ENCODE measurements at places on chromosomes 16 and 17.

DNA sequence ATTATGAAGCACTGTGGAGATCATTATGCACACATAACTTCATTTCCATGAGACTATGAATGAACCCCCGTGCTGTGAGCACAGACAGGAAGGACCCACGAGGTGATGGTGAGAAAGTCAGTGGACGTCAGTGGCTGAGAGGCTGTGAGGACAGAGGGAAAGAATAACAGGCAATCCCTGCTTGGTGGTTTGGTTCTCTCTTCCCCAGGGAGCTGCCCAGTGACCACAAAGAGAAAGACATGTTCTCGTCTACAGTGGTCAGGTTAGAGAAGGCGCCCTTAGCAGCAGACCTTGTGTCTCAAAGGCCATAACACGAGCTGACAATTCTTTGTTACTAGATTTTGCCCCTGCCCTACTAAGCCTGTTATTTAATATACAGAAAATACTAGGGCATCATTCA, 609.2 kb downstream of the TOX3 start:
- DNase-seq, result no peak

DNA sequence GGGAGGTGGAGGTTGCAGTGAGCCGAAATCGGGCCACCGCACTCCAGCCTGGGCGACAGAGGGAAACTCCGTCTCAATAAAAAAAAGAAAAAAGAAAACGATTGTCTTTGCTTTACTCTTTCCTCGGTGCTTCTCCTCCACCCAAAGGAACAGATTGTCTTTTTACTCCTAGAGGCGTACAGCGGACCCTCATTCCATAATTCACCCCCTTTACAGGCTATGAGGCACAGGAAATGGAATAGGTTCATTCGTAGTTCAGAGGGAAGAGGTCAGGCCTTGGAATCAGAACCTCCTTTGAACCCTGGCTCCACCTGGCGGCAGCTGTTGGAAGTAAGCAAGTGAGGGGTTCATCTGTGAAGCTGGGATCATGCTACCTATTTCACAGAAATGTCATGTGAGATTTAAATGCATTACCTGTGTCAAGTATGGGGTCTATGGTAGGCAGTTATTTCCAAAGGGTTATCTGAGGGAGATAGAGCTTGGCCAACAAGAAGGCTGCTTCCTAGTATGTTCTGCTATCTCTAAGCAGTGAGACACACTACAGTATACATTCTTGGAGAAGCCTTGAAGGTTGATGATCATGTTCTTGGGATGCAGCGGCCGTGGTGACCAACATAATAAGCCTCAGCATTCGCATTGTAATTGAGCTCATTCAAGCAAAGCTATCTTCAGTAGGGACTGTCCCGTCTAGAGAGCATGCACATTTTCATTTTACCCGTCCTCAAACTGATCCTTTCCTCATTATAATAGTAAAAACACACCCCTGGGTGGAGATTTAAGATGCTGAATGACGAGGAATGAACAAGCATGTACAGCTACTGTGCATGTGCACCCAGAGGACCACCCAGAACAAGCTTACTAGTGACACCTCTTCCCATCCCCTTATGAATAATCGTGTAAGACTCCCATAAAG, 18.7 kb upstream of the ZNF689 start:
- DNase-seq, result peak; percentile 44

DNA sequence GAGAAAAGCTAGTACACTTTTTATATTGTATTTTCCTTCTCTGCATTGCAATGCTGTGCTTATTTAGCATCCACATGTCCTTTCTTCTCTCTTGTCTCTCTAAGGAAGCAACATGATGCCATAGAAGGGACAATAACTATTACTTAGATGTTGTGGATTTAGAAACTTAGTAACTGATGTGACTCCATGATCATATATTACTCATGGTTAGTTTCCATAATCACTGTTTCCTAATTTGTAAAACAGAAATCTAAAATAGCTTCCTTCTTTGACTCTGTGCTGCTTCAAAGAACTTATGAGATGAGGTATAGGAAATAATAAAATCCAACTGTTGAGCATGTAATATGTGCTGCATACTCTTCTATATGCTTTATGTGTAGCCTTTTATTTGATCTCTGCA, 6.6 kb upstream of the ABCA5 start:
- DNase-seq, result no peak

DNA sequence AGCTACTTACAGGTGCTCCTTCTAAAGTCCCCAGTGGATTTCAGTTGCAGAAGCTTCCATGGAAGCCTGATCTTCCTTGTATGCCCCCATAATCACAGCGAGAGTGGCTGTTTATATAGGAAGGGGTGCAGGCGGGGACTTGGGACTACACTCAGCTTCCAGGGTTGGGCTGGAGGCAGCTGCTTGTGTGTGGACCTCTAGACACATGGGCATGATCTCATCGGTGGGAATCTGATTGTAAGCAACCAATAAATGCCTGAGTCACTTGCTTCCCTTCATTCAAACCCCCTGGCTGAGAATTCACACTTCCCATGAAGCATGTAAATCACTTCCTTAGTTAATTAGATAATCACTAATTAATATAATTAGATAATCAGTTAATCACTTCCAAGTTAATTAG, 1.0 kb upstream of the KRT20 start:
- DNase-seq, result no peak
